ENCODE measurements at places on chromosomes 3 and 15. TPM values are rescaled to one million over a fixed set of nuclear protein-coding genes. Genes with fewer than 3 reads are reported as not detected.

Gene ZNF385D
- total RNA-seq, result 32.3 TPM

Gene CAPN3
- total RNA-seq, result 21.9 TPM

Gene GHSR
- not detected for total RNA-seq

Gene LTF
- total RNA-seq, result 11.3 TPM

DNA sequence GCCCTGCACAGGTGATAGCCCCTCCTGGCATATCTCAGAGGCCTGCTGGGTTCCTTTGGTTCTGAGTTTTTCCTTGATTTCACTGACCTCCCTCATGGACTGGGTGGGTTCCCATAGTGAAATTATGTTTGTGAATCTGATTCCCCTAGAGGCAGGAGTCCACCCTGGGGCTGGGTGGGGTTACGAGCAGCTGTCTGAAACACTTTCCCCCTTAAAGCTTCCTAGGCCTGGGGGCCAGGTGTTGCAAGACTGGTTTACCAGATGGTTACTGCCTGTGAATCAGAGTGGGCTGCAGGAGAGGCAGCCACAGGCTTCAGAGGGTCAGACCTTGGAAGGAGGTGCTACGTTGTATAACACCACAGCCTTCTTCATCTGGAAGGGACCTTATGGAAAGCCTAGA, 34.3 kb downstream of the IL20RB start:
- DNase-seq, result no peak

GRCh38 chr3:143035466-143036211, 34.3 kb downstream of the U2SURP start:
- DNase-seq, result no peak

DNA sequence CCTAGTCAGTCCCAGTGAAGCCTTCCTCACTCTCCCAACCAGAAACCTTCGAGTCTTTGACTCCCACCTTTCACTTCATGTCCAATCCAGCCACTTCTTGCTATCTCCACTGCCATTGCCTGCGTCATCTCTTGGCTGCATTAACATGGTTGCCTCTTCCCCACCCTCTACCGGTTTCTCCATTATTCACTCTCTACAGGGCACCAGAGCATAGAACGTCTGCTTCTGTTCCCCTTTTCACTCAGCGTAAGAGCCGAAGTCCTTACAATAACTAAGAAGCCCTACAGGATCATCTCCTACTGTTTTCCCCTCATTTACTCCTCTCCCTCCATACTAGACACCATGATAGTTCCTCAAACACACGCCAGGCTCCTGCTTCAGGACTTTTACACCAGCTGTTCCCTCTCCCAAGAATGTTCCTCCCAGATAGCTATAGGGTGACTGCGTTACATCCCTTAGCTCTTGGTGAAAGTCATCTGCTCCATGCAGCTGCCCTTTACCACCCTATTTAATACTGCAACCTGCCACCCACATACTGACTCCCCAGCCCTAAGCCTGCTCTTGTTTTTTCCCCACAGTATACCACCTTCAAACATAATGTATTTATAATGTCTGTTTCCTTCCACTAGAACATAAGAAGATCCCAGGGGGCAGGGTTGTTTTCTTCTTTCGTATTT, 30.9 kb downstream of the RCN2 start:
- DNase-seq, result no peak

- no peak for DNase-seq
These were observed 59.6 kb downstream of the NPTN start for GRCh38 chr15:73573572-73573971.

- DNase-seq, result no peak
These were observed 173.6 kb upstream of the UMPS start for GRCh38 chr3:124556636-124557035.
